ENCODE measurements at places on chromosomes 5 and 9.
A peak's percentile ranks its signal among the peaks of the same experiment; 100 is the strongest.

- no peak for DNase-seq
Measured at GRCh38 chr5:93193431-93194347, 387.3 kb downstream of the NR2F1-AS1 start.

DNA sequence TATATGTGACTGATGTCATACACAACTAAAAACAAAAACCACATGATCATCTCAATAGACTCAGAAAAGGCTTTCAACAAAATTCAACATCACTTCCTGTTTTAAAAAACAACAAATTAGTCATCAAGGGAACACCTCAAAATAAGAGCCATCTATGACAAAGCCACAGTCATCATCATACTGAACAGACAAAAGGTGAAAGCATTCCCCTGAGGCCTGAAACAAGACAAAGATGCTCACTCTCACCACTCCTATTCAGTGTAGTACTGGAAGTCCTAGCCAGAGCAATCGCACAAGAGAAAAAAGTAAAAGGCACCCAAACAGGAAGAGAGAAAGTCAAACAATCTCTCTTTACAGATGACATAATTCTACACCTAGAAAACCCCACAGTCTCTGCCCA, 893.5 kb upstream of the EDIL3 start:
- DNase-seq: peak; percentile 52

GRCh38 chr5:68170826-68171558, 44.6 kb upstream of the PIK3R1 start:
- no peak for DNase-seq

DNA sequence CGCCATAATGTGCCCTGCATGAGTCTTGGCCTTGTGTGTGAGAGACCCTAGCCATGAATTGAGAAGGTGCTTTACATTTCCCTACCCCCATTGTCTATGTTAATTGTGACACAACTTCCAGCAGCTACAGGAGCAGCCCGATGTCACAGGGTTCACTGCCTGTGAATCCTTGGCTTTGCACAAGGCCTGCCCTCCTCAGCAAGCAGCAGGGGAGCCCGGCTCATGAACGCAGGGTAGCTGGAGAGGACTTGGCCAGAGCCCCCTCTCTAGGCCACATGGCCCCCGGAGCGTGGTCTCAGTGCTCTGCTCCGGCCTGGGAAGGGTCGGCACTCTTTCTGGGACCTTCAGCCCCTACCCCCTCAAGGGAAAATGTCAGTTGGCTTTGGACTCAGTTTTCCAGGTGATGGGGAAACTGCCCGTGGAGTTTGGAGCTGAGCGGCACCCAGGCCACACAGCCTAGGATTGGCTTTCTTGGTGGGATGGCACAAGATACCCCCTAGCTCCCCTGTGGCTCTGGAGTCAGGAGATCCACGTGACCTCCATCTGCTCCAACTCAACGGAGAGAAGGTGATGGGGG, 160.8 kb downstream of the DAB2IP start:
- DNase-seq: no peak

DNA sequence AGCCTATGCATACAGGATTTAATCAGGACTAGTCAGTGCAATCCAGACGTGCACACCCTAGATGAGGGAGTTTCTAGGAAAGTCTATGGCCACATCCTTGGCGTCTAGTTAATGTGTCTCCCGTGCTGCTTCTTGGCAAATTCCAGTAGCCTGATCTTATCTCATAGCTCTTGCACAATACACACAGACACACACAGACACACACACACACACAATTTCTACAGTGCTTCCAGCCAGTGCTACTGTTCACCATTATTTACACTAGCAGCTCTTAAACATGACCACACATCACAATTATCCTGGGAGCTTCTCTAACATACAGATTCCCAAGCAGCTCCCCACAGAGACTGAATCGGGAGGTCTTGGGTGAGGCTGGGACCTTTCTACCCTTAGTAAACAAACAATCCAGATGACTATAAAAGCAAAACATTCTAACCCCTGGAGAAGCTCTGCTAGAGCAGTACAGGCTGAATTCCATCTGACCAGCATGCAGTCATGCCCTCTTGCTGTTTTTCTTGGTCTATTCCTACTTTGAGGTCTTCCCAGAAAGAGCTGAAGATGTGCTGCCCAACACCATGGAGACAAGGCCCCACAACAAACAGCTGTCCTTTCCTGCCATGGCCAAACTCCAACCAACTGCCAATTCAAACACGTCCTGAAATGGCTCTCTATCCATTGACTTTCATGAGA, 236.6 kb downstream of the DEPDC1B start:
- no peak for DNase-seq

DNA sequence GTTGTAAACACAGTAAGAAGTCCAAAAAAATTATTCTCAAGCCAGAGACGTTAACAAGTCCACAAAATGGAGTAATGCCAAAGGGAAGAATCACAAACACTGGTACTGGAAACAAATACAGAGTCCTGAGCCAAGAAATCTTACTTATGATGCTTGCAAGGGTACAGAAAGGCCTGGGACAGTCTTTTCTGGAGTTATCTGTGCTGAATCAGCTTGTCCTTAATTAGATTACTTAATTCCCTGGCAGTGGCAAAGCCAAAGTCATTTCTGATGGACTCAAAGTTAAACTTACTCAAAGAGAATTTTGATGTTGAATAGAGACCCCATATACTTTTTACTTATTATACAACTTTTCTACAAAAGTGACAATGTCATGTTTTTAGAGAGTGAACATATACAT, 610.5 kb upstream of the ITGA1 start:
- DNase-seq: no peak

GRCh38 chr9:70229026-70229425, 29.8 kb upstream of the SMC5 start:
- DNase-seq: no peak

DNA sequence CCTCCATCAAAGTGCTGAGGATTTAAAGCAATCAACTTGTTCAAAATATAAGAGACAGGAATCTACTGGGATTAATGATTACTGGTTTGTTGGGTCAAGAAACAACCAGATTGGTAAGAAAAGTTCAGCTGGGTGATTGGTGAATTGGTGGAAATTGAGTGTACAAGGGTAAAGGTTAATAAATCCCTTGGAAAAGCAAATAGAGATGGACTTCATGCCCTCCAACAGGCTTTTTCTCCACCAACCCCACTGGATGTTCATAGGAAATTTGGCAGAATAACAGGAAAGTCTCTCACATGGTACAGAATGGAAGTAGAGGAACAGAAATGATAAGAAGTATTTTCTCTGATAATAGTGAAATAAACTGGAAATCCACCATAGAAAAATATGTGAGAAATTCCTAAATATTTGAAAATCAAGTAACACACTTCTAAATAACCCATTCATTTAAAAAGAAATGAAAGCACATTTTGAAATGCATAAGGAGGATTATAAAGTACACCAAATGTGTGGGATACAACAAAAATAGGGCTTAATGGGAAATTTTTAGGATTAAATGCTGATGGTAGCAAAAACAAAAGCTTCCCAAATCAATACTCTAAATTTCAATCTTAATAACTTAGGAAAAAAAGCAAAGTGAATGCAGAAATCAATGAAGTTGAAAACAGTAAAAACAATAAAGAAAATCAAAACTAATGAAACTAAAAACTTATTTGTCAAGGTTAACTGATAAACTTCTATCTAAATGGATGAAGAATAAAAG, 426.2 kb downstream of the HTR1A start:
- no peak for DNase-seq

DNA sequence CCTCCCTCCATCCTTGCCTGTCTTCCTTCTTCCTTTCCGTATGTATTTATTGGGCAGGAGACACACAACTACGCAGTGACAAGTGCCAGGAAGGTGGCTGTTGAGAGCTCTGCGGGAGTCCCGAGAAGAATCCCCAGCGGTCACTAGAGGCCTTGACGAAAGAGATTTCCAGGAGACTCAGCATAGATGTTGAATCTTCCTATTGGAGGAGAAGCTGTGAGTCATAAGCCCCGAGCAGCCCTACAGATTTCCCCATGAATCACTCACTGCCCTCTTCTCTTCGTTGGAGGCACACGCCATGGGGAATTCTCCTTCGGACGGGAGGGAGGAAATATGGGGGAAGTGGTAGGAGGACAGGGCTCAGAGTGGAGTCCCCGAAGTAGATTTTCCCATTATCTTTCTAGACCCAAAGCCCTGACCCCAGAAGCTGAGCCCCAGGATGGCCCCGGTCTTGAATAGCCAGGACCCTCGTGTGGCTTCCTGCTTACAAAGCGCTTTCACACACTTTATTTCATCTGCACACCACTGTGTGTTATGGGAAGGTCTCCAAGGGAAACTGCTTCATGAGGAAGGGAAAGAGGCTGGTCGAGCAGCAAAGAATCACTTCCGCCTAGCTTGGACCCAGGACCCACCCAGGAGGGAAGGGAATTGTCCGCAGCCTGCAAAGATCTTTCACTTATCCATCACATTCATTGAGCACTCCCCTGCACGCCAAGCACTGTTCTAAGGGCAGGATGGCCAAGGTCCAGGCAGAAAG, 12.7 kb downstream of the DUSP1 start:
- peak; percentile 97 for DNase-seq

- no peak for DNase-seq
Measured at GRCh38 chr5:133363807-133364587, 248.3 kb downstream of the FSTL4 start.
